HFFc6 (cell line): ENCODE measurements at places on chromosomes 2 and 18. TPM values are rescaled to one million over a fixed set of nuclear protein-coding genes. Genes with fewer than 3 reads are reported as not detected.

DNA sequence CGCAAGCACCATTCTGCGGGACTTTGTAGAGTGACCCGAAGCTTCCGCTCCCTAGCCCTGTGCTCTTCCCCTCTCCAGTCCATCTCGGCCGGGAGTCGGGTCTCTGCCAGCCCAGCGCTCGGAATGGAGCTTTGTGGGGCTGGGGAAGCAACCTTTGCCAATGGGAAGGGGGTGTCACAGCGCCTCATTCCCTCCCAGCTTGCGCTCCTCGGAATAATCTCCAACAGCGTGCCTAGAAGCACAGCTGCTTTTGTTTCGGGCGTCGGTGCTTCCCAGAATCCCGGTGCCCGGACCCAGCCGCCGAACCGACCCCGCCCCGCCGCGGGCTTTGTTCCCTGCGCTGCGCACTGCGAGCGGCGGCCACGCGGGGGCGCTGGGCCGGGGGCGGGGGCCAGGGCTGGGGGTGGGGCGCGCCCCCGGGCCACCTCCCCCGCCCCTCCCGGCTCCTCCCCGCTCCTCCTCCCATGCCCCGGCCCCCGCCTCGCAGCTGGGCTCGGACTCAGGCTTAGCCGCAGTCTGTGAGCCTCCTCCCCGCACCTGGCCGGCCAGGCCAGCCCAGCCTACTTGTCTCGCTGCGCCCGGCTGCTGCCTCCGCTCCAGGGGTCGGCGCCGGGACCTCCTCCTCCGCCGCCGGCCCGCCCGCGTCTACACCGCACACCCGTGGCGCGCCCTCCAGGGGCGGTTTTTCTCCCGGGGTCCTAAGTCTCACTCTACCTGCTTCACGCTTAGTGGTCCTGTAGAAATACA lies 77.7 kb upstream of the SMAD2 start:
- H3K36me3 ChIP-seq = no peaks in the 10 kb centered on the region
- H3K4me3 ChIP-seq = peak overlapping the region; percentile 52
- no peak for DNase-seq
- H3K27ac ChIP-seq = no peak overlapping the region

GRCh38 chr2:171158790-171159371 lies 1.8 kb downstream of the TLK1 start:
- peak overlapping the region; percentile 94 for H3K4me3 ChIP-seq
- H3K27me3 ChIP-seq = peaks cover 3% of the 10 kb centered on the region; the same call in 1 of the 2 replicates

CTNNA2 gene
- not detected in 3 replicates for total RNA-seq

HMSD gene
- total RNA-seq = not detected in 3 replicates
